Activated CD4-positive, alpha-beta T cell treated with anti-CD3 and anti-CD28 coated beads, Interleukin-2, amount 50 U/mL, for 24 hours (primary cell): ENCODE measurements at places on chromosomes 5 and 9.

GRCh38 chr5:36006163-36006562 lies 15.0 kb upstream of the UGT3A1 start:
- DNase-seq = no peak

GRCh38 chr5:25458628-25459027 lies 813.9 kb upstream of the CDH10 start:
- no peak for DNase-seq

- no peak for DNase-seq
Measured at GRCh38 chr5:6713274-6714225, at the start of gene TENT4A. TSS of gene TENT4A (plus strand) at chr5:6713432. CDS start at chr5:6713984, 552 bp downstream.

GRCh38 chr5:80781356-80781755 lies 126.6 kb upstream of the DHFR start:
- no peak for DNase-seq

DNA sequence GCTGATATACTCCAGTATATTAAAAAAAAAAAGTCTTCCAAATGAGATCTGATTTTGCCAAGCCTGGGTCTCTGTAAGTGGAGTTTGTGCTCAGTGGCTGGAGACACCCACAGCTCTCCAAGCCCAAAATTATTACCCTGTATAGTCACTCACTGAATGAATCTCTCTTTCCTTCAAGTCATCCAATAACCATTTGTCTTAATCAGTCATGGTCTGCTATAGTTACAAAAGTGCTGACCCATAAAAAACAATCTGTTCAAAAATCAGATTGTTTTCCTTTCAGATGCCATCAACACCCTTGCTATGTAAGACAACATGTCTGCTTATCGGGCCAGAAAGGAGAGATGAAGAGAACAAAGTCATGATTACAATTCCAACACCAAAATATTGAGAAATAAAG lies 159.4 kb upstream of the FST start:
- no peak for DNase-seq
